Liver (tissue), 10 donors: ENCODE measurements at places on chromosomes 7 and 10. TPM values are rescaled to one million over a fixed set of nuclear protein-coding genes. Genes with fewer than 3 reads are reported as not detected.

- DNase-seq, result no peak
- peaks cover 4% of the 10 kb centered on the region for H3K4me1 ChIP-seq
- H3K36me3 ChIP-seq, result no peaks in the 10 kb centered on the region
These were observed 83.6 kb downstream of the ICA1 start for GRCh38 chr7:8178353-8178752.

- H3K27me3 ChIP-seq, result no peaks in the 10 kb centered on the region
- no peak overlapping the region for H3K4me3 ChIP-seq
- H3K27ac ChIP-seq, result no peak overlapping the region
- no peaks in the 10 kb centered on the region for H3K36me3 ChIP-seq
- no peaks in the 10 kb centered on the region for H3K4me1 ChIP-seq
These were observed 81.2 kb downstream of the CTBP2 start for GRCh38 chr10:125079091-125079600.

DNA sequence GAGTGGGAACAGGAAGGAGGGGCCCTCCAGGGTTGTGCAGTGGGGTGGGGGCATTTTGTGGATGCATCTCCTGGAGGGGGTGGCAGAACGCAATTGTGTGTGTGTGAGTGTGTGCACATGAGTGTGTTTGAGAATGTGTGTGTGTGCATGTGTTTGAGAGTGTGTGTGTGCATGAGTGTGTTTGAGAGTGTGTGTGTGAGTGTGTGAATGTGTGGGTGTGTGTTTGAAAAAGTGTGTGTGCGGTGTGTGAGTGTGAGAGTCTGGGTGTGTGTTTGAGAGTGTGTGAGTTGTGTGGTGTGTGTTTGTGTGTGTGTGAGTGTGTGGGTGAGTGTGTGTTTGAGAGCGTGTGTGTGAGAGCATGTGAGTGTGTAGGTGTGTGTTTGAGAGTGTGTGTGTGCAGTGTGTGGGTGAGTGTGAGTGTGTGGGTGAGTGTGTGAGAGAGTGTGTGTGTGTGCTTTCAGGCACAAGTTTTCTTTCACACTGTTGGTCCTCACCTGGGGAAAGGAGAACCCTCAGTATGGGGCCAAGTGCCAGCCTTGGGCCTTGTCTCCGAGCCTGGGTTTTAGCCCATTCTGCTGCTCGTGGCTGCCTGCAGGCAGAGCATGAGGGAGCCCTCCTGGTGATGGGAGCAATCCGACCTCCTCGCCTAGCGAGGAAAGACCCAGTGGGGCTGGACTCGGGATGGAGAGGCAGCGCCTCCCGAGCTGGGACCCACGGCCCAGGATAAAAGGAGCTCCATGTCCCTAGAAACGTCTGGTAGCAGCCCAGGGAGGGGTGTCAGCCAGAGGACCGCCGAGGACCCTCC is 35.6 kb downstream of the CDH23 start:
- DNase-seq, result no peak
- H3K36me3 ChIP-seq, result no peaks in the 10 kb centered on the region
- H3K27ac ChIP-seq, result no peak overlapping the region
- no peaks in the 10 kb centered on the region for H3K27me3 ChIP-seq
- H3K4me1 ChIP-seq, result peaks cover 12% of the 10 kb centered on the region

DNA sequence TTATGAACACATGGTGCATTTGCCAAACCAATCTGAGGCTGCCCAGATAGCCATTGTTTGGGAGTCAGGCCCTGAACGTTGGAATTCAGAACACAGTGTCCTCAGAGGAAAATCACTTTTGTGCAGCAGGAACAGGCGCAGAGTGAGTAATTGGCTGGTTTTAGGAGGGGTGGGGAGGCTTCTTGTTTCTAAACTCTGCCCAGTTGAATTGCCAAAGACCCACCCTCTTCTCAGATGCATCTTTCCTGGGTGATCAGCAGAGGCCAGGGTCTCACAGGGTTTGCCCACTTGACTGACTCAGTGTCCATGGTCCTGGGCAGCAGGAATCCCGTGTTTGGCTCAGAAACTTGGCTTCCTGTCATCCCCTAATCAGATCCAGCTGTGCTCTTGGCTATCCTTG is 24.3 kb downstream of the PRLHR start:
- DNase-seq, result no peak
- no peaks in the 10 kb centered on the region for H3K36me3 ChIP-seq
- no peak overlapping the region for H3K27ac ChIP-seq
- H3K27me3 ChIP-seq, result no peaks in the 10 kb centered on the region

GRCh38 chr10:70057306-70057705 is 4.7 kb downstream of the MACROH2A2 start:
- no peak overlapping the region for H3K4me3 ChIP-seq
- DNase-seq, result no peak
- peaks cover 2% of the 10 kb centered on the region for H3K4me1 ChIP-seq
- no peak overlapping the region for H3K27ac ChIP-seq
- H3K36me3 ChIP-seq, result no peaks in the 10 kb centered on the region
- H3K27me3 ChIP-seq, result no peaks in the 10 kb centered on the region

DNA sequence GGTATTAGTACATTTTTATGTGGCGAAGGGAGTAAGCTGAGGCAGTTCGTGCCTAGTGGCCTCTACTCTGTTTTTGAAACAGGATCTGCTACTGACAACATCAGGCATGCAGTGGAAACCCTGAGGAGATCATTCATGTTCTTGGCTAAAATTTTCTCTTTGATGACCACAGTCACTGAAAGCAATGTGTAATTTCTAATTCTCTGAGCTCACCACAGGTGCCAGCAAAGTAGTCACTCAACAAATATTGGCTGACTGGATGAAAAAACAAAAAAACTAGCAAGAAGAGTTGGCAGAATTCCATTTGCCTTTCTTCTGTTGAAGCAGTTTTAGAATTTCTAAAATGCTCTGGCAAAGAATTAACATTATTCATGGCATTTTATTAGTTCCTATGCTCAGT is 176.5 kb upstream of the KCTD7 start:
- no peaks in the 10 kb centered on the region for H3K36me3 ChIP-seq
- peaks cover 2% of the 10 kb centered on the region for H3K4me1 ChIP-seq
- H3K27ac ChIP-seq, result peak overlapping the region; percentile 19
- DNase-seq, result no peak

- no peaks in the 10 kb centered on the region for H3K4me1 ChIP-seq
- H3K27ac ChIP-seq, result no peak overlapping the region
- H3K4me3 ChIP-seq, result no peak overlapping the region
- no peaks in the 10 kb centered on the region for H3K36me3 ChIP-seq
- no peak for DNase-seq
These were observed 18.9 kb upstream of the FGFR2 start for GRCh38 chr10:121617176-121617575.

DNA sequence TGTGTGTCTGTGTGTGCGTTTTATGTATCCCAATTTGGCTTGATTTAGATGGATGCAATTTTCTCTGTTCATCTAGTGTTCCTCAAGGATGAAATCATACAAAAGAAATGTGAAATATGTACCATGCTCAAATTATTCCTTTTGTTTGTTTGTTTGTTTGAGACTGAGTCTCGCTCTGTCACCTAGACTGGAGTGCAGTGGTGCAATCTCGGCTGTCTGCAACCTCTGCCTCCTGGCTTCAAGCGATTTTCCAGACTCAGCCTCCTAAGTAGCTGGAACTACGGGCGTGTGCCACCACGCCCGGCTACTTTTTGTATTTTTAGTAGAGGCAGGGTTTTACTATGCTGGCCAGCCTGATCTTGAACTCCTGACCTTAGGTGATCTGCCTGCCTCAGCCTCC is 11.3 kb upstream of the SHTN1 start:
- no peak overlapping the region for H3K27ac ChIP-seq
- H3K27me3 ChIP-seq, result no peaks in the 10 kb centered on the region
- DNase-seq, result no peak
- no peak overlapping the region for H3K4me3 ChIP-seq
- H3K36me3 ChIP-seq, result no peaks in the 10 kb centered on the region

GRCh38 chr10:3072641-3073360 is 5.5 kb downstream of the PFKP start:
- no peak overlapping the region for H3K27ac ChIP-seq
- peaks cover 9% of the 10 kb centered on the region for H3K4me1 ChIP-seq
- no peak for DNase-seq
- H3K27me3 ChIP-seq, result no peaks in the 10 kb centered on the region
- H3K36me3 ChIP-seq, result no peaks in the 10 kb centered on the region
- H3K4me3 ChIP-seq, result no peak overlapping the region

DNA sequence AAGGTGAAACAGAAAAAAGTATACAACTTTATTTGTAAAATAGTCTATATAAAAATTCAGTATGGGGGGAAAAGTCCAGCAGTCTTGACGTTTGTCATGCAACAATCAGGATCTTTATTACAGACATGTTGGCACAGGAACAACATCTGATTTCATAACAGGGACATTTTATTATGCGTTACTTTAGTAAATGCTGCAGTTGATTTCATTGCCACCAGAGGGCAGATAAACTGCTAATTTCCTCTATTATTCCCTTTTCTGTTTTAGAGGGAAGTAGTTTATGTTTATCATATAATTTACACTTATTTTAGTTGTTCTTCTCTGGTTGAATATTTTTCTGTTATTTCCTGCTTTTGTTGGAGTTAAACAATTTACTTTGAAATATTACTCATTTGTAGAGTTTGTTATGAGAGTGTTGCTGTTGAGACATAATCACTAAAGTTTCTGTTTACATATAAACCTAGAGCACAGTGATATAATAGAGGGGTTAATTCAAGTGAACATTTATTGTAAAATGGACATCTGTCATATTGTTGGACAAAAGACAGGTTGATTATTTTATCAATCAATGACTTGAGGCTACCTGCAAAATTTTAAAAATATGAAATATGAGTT is 3.3 kb downstream of the PLXDC2 start:
- DNase-seq, result no peak
- H3K36me3 ChIP-seq, result no peaks in the 10 kb centered on the region
- H3K27me3 ChIP-seq, result no peaks in the 10 kb centered on the region

DNA sequence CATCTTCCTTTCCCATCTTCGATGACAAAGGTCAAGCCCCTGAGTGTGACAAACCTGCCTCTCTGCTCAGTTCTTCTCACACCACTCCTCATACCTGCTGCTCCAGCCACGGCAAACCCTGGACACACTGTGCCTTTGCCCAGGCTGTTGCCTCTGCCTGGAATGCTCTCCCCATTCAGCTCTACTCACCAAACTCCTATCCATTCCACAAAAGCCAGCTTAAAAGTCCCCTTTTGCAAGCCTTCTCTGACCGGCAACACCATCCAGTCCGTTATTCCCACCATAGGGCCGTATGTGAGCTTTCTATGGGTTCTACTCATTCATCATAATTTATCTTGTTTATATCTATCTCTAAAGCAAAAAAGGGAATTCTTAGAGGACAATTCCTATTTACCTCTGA is 15.2 kb downstream of the GFRA1 start:
- peaks cover 1% of the 10 kb centered on the region for H3K36me3 ChIP-seq
- no peak for DNase-seq
- H3K27me3 ChIP-seq, result no peaks in the 10 kb centered on the region
- peaks cover 3% of the 10 kb centered on the region for H3K4me1 ChIP-seq

GRCh38 chr10:112094984-112095383 is 88.6 kb downstream of the GPAM start:
- no peak for DNase-seq
- H3K27me3 ChIP-seq, result no peaks in the 10 kb centered on the region
- H3K27ac ChIP-seq, result no peak overlapping the region
- no peaks in the 10 kb centered on the region for H3K4me1 ChIP-seq

DNA sequence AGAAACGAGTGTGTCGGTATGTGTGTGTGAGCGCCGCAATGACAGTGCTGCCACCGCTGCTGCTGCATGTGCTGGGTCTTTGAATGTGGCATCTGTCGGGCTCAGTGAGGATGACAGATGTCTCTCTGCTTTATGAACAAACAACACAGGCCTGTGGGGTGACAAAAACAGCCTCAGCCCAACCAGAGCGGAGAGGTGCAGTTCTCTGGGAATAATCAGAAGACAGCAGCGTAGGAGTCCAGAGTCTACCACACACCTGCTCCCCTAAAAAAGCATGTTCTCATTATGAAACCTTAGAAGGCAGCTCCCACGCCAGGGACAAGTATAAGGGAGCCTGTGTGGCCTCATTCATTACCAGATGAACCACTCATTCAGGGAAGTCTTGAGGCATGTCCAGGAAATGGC is 278.3 kb downstream of the KCNMA1 start:
- H3K4me3 ChIP-seq, result no peak overlapping the region
- H3K4me1 ChIP-seq, result no peaks in the 10 kb centered on the region
- H3K27me3 ChIP-seq, result no peaks in the 10 kb centered on the region
- no peak for DNase-seq
- no peaks in the 10 kb centered on the region for H3K36me3 ChIP-seq

DNA sequence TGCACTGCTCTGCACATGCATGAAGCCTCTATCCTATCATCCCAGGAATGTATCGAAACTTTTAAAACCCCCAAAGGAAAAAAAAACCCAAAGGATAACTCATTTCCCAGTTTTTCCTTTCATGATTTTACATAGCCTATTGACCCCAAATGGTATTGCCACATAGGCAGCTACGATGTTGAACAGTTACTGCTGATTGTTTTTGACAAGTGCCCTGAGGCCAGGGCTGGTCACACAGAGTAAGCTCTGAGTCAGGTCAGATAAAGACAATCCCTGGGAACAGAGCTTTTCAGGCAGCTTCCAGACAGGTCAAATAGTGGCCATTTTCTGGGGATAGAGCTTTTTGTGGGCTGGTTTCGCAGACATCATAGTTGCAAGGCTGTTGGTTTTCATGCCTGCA is 52.1 kb downstream of the MYL10 start:
- no peaks in the 10 kb centered on the region for H3K27me3 ChIP-seq
- DNase-seq, result no peak

GRCh38 chr7:20963556-20964280 is 177.0 kb upstream of the SP8 start:
- no peak for DNase-seq
- no peaks in the 10 kb centered on the region for H3K36me3 ChIP-seq
- no peaks in the 10 kb centered on the region for H3K27me3 ChIP-seq
- peaks cover 7% of the 10 kb centered on the region for H3K4me1 ChIP-seq

The CTAGE6 gene
- polyA plus RNA-seq, result 0.11 TPM

The GFRA1 gene
- polyA plus RNA-seq, result 15.1 TPM

The PVRIG gene
- polyA plus RNA-seq, result 0.81 TPM

The CD36 gene
- 21.6 TPM for polyA plus RNA-seq

The MBL2 gene
- 128 TPM for polyA plus RNA-seq
